Amniotic epithelial cell (primary cell): ENCODE measurements at places on chromosomes 2 and 18.

GRCh38 chr2:7324706-7325105 is 407.5 kb downstream of the RNF144A start:
- no peak for DNase-seq

GRCh38 chr2:238458651-238459050 is 31.9 kb downstream of the ASB1 start:
- DNase-seq, result no peak

- DNase-seq, result peak; percentile 37
Measured at GRCh38 chr2:142873831-142874287, 3.6 kb upstream of the KYNU start.

- DNase-seq, result no peak
Measured at GRCh38 chr18:25111377-25112288, 240.3 kb downstream of the ZNF521 start.

- DNase-seq, result no peak
Measured at GRCh38 chr2:218879776-218880101, 913 bp upstream of the WNT10A start.

GRCh38 chr2:195406886-195407603 is 250.0 kb upstream of the SLC39A10 start:
- peak; percentile 82 for DNase-seq

DNA sequence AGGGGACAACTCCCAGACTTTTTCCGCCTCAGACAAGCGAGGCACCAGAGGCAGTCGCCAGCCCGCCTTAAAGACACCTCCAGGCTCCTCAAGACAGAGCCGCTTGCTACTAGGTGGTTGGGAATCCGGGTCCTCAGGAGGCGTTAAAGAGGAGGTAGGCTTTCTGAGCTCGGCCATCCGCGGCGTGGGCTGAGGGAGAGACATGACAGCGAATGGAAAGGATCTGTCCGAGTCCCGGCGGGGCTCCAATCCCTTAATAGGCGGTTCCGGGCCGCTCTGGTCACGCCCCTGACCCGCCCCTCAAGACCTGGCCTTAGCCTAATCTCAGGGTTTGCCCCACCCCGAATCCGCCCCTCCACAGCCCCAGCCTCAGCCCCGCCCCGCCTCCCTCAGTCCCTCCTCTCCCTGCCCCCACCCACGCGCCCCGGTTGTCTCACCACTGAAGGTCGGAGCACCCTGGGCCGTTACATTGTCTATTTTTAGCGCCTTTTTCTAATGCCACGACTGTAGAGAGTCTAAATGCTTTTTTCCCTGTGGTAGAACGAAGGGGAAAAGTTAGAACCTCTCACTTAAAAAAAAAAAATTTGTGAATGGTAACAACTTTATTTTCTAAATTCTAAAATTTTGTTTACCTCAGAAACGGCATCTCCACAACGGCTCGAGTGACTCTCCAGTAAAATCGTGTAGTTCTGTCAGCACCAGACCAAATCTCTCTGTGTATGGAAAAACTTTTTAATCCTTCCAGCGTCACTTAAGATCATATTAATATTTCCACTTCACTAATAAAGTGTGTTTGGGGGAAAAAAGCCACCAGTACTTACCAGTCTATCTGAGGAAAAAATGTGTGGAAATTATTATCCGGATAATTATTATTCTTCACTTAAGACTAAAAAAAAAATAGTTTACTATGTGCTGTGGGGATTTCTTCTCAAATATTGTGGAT is at the start of gene RAD51AP2:
RAD51AP2 (minus strand) TSS at position 229 of the 943 bp plus-strand sequence; CDS start at position 204, 25 bp downstream.
- peak; percentile 78 for DNase-seq

GRCh38 chr2:240358080-240358479 is 77.4 kb upstream of the GPC1 start:
- no peak for DNase-seq
